ENCODE measurements at places on chromosomes 5 and 9.

- DNase-seq, result no peak
Measured at GRCh38 chr5:76404223-76405211, 1.4 kb downstream of the IQGAP2 start.

- no peak for DNase-seq
Measured at GRCh38 chr5:176768174-176768970, 42.0 kb upstream of the UNC5A start.

GRCh38 chr9:89491694-89492093, 6.2 kb downstream of the SEMA4D start:
- no peak for DNase-seq

DNA sequence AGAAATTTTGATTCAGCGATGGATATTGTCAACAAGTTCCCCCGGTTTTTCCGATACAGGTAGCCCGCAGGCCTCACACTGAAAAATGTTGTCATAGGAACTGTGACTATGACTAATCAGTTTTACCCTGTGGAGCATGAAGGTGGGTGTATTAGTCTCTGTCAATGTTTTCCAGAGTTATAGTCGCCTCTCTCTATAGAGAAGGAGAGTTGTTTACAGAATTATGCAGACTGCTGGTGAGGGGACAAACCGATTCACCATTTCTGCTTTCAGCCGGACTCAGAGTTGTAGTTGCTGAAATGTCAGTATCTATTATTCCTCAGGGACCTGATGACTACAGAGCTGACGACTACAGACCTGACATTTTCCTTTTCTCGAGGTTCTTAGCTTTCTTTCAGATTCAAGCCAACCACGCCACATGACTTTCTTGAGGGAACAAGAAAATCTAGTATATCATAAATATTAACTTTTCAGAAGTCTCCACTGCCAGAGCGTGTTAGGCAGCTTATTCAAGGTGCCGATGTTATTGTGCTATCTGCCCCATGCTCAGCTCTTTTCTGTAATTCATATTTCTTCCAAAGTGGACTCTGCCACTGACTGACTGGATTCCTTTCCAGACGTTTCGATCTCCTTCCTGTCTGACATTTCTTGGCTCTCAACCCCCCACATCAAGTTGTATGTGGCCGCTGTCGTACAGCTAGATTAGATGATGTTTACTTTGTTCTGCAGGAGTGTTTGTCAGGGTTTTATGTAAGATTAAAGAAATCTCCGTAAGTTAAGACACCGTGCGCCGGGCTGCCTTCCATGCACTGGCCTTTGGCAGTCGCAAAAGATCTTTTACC, 178.1 kb downstream of the FGF1 start:
- DNase-seq, result no peak

DNA sequence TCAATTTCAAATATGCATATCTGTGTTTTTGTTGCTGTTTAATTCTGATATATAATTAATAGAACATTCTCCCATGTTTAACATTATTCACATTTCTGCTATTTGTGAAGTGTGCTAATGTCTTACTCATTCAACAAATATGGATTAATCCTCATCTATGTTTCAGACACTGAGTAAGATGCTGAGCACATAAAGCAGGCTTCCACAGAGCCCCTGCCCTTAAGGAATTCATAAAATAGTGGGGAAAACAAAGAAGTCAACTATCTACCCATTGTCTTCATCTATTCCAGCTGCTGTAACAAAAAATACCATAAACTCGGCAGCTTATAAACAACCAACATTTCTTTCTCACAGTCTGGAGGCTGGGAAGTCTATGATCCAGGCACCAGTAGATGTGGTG, 333.3 kb downstream of the SEMA5A start:
- no peak for DNase-seq

DNA sequence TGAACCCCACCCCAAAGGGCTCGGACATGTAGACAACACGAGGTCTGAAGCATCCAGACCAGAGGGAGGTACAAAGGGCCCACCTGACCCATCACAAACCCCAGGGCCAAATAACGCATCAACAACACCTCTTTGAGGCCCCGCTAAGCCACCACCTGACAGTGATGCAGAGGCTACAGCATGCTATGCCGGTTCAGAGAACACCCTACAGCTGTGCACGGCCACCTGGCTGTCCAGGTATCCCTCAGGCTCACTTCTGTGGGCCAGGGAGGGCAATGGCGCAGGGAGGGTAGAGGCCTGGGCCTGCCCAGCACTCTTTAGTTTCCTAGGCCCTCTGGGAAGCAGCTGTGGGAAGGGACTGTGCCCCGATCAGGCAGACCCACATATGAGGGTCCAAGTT, 190.1 kb downstream of the CDK5RAP2 start:
- DNase-seq, result no peak
